Activated T-helper 1 cell treated with anti-CD3 and anti-CD28 coated beads, Interleukin-12 subunit alpha, Interleukin-12 subunit beta, Interleukin-2, Interleukin-4 antibody, amounts not matched to agents 30 ng/mL and 10 ng/mL and 1 ng/mL, durations not matched to agents 14 hours and 24 hours and 36 hours (primary cell): ENCODE measurements at places on chromosomes 16 and 17.

DNA sequence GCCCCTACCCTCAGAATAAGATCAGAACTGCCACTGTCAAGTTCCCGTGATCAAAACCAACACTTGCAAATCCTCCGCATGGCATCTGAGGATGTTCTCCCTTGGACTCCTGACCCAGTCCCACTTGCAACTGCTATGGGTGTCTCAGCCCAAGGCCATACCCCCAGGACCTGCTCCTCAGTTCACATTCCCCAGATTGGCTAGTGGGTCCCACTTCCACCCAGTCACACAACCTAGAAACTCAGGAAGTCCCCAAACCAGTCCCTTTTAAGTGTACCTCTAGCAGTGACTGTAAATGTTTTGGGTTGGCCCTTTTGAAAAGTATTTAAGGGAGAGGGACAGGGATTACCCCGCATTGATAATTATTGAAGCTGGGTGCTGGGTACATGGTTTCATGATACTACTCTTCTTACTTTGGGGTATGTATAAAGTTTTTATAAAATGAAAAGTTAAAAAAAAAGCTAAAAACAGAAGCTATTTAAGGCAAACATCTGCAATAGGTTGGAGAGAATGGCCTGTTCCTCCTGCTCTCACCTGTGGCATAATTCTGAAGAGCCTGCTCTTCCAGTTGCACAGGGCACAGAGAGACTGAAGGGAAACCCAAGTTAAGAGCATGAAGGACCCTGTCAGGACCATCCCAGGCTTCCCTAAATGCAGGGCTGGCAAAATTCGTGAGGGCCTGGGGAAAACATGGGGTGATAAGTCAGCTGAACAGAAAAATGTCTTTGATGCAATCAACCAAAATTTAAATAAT, 42.5 kb downstream of the ERN1 start:
- DNase-seq = no peak

DNA sequence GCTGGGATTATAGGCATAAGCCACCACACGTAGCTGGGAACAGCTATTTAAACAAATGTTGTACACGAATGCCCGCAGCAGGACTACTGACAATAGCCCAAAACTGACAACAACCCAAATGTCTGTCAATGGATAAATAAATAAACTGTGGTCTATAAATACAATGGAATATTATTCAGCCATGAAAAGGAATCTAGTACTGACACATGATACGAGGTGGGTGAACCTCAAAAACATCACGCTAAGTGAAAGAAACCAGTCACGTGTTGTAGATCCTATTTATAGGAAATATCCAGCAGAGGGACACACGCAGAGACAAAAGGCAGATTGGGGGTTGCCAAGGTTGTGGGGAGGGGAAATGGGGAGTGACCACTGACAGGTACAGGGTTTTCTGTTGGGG, 390.0 kb upstream of the TNRC6C start:
- no peak for DNase-seq

DNA sequence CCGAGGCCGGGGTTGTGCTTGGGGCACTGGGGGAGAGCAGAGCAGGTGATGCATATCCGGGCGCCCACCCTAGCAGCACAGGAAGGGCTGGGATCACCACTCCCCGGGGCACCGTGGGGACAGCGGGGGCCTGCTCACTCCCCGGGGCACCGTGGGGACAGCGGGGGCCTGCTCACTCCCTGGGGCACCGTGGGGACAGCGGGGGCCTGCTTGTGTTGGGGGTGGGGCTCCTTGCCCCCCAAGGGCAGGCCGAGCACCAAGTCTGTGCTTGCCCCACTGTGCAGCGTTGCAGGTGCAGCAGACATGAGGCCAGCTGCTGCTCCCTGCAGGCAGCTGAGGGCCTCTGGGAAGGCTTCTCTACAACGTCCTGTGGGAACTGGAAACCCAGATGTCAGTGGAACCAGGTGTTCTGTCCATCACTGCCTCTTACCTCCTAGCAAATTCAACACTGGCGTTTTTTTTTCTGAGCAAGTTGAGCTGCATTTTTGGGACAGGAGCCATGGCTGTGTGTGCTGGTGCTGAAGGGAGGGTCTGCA, 25.0 kb upstream of the ZNF750 start:
- no peak for DNase-seq

DNA sequence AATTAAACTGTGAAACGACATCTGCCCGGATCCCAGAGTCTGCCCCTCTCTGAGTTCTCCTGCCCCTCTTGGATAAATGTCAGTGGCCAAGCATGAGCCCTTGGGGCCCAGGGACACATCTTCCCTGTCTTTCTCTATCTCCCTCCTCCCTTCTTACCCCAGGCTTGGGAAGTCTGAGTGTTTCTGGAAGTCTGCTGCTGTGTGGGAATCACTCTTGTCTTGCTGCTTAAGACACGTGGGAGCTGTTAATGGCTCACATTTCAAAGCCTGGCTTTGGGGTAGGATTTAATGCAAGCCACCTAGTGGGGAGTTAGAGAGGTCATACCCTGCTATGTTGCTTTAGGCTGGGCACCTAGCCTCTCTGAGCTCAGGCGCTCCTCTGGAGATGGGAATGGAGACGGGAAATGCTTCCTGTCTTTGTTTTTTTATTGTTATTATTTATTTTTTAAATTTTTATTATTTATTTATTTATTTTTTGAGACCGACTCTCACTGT, 218.5 kb upstream of the CIBAR2 start:
- no peak for DNase-seq

GRCh38 chr17:40230670-40231069, 11.6 kb downstream of the WIPF2 start:
- DNase-seq = no peak

DNA sequence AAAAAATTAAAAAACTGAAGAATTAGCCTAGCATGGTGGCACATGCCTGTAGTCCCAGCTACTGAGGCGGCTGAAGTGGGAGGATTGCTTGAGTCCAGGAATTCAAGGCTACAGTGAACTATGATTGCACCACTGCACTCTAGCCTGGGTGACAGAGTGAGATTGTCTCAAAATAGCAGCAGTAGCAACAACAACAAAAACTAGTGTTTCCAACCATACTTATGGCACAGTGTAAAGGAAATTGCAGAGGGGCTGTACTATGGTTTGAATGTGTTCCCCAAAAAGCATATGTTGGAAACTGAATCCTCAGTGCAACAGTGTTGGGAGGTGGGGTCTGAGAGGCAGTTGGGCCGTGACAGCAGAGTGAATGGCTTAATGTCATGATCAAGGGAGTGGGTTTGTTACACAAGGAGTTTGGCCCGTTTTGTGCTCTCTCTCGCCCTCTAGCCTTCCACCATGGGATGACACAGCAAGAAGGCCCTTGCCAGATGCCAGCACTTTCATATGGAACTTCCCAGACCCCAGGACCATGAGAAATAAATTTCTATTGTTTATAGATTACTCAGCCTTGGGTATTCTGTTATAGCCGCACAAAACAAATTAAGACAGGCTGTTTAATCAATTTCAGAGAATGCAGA, 70.0 kb downstream of the PGS1 start:
- DNase-seq = no peak
